ENCODE measurements at places on chromosomes 1 and 21.
A peak's percentile ranks its signal among the peaks of the same experiment; 100 is the strongest.

DNA sequence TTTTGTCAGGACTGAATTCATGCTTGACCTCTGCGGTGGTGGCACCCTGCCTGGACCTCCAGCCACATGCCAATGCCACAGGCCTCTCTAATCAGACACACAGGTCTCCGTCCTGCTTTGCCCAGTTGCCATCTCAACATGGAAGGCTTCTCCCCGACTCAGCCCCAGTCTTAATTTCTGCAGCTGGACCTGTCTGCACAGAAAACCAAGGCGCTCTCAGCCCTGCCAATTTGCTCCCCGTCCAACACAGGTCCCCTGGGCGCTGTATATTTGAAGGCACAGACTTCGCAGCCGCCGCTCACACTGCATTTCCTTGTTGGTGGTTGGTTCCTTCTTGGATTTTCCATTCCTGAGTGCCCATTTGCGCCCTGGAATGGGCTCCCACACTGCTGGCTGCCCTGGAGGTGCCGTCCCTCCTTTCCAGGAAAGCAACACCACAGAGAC is 28.0 kb upstream of the PLEKHG5 start:
- no peak overlapping the region for H3K4me3 ChIP-seq
- H3K27ac ChIP-seq, result peak overlapping the region; percentile 14
- DNase-seq, result no peak
- H3K36me3 ChIP-seq, result no peaks in the 10 kb centered on the region
- H3K27me3 ChIP-seq, result no peaks in the 10 kb centered on the region
- peaks cover 15% of the 10 kb centered on the region for H3K4me1 ChIP-seq

- no peak overlapping the region for H3K4me3 ChIP-seq
- peaks cover 28% of the 10 kb centered on the region for H3K36me3 ChIP-seq
- no peak for DNase-seq
- H3K4me1 ChIP-seq, result no peaks in the 10 kb centered on the region
- no peak overlapping the region for H3K27ac ChIP-seq
Measured at GRCh38 chr1:155834296-155834926, 22.6 kb downstream of the GON4L start.

GRCh38 chr1:200211157-200211556 is 183.6 kb downstream of the NR5A2 start:
- no peaks in the 10 kb centered on the region for H3K27me3 ChIP-seq
- no peak overlapping the region for H3K27ac ChIP-seq

- H3K4me3 ChIP-seq, result no peak overlapping the region
- no peaks in the 10 kb centered on the region for H3K27me3 ChIP-seq
- H3K27ac ChIP-seq, result no peak overlapping the region
- no peaks in the 10 kb centered on the region for H3K4me1 ChIP-seq
Measured at GRCh38 chr1:44151808-44152207, 10.4 kb upstream of the KLF18 start.

DNA sequence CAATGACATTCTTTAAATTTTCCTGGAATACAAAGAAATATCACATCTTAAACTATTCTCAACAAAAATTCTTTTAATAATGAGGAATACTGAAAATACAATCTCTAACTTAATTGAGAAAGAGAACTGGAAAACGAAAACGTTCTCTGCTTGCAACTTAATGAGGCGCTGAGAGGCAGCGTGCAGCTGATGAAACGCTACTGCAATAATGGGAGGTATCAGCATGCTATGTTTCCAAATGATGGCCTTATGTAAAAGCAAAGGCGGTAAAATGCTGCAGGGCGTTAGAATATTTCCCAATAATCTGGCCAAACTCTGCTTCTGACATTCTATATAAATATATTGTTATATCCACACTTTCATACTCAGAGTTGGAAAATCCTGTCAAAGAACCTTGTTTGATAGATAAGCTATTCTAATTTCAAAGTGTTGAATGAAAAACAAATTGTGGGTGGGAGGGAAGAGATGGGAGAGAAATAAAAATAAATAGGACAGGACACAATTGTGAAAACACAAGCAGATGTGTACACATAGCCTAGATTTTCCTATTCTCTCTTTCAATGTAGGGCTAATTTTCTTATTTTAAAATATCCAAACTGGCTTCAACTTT is 70.9 kb downstream of the APP start:
- H3K4me1 ChIP-seq, result no peaks in the 10 kb centered on the region
- H3K36me3 ChIP-seq, result peaks cover 9% of the 10 kb centered on the region
- no peaks in the 10 kb centered on the region for H3K27me3 ChIP-seq
- H3K4me3 ChIP-seq, result no peak overlapping the region
- no peak overlapping the region for H3K27ac ChIP-seq

DNA sequence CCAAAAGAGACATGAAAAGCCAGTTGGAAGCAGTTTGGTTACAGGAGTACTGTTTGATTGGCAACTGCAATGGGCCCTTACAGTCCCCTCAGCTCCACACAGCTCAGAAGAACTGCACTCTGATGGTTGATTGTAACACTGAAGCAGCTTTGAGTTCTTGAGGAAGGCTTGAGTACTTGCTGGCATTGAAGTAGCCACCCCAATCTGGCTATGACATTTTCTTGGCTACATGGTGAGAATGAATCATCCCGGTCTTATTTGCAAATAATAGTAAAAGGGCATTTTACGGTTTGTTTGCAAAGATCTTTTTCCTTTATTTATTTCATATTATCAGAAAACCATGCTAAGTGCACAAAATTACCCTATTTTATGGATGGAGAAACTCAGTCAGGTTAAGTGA is 159.7 kb upstream of the BEND5 start:
- H3K27me3 ChIP-seq, result no peaks in the 10 kb centered on the region
- DNase-seq, result no peak
- no peak overlapping the region for H3K4me3 ChIP-seq
- peaks cover 5% of the 10 kb centered on the region for H3K4me1 ChIP-seq
- H3K36me3 ChIP-seq, result no peaks in the 10 kb centered on the region

- DNase-seq, result no peak
- H3K27me3 ChIP-seq, result no peaks in the 10 kb centered on the region
- H3K27ac ChIP-seq, result no peak overlapping the region
Measured at GRCh38 chr1:115198938-115199337, 109.6 kb upstream of the TSPAN2 start.

GRCh38 chr1:15935056-15935950 is 40.6 kb downstream of the ZBTB17 start:
- no peak overlapping the region for H3K27ac ChIP-seq
- DNase-seq, result no peak
- H3K4me3 ChIP-seq, result no peak overlapping the region
- H3K36me3 ChIP-seq, result peaks cover 75% of the 10 kb centered on the region
- H3K27me3 ChIP-seq, result no peaks in the 10 kb centered on the region
- H3K4me1 ChIP-seq, result peaks cover 24% of the 10 kb centered on the region

- no peak for DNase-seq
- H3K27ac ChIP-seq, result no peak overlapping the region
- H3K36me3 ChIP-seq, result no peaks in the 10 kb centered on the region
- H3K4me1 ChIP-seq, result peaks cover 40% of the 10 kb centered on the region
Measured at GRCh38 chr1:203607533-203607873, 19.1 kb upstream of the ATP2B4 start.

GRCh38 chr1:57384901-57385300 is 39.0 kb downstream of the DAB1 start:
- no peaks in the 10 kb centered on the region for H3K36me3 ChIP-seq
- H3K4me1 ChIP-seq, result no peaks in the 10 kb centered on the region
- no peak for DNase-seq
- no peak overlapping the region for H3K4me3 ChIP-seq
- no peak overlapping the region for H3K27ac ChIP-seq

DNA sequence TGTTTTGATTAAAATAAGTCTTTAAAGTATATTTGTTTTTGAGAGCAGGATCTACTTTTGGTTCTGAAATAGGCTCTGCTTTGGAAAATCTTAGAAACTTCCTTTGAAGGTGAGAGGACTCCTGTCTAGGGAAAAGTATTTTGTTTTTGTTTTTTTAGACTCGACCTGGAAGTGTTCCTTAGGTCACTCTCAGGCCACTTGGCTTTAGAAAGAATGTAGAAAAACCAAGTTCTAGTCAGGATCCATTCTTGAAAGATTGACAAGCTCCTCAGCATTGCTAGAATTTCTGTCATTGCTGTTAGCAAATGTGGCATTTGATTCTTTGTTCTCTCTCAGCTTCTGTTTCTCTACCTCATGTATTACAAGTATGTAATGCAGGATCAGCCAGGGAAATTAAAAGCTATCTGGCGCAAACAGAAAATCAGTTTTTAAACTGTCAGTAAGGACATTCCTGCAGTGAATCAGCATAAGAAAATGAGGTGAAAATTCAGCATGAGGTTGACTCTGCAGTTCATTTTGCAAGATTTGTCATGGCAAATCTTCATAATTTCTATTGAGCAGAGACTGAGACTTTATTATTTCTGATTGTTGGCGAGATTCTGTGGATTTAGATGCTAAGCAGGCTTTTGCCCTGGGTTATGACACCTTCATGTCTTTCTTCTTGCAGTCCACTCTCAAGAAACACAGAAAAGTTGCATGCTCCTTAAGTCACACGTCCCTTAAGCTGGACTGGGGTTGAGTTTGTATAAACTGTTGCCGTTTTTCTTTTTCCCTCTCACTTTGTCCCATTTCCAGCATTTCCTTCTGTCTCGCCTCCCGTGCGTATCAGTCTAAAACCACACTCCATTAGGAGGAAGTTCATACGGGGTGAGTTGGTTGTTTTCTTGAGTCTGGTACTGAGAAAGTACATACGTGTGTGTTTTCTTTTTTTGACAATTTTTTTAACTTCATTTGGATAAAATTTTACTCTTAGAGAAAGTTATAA is 12.6 kb downstream of the NTPCR start:
- no peak for DNase-seq
- peaks cover 28% of the 10 kb centered on the region for H3K4me1 ChIP-seq
- H3K36me3 ChIP-seq, result peaks cover 5% of the 10 kb centered on the region

DNA sequence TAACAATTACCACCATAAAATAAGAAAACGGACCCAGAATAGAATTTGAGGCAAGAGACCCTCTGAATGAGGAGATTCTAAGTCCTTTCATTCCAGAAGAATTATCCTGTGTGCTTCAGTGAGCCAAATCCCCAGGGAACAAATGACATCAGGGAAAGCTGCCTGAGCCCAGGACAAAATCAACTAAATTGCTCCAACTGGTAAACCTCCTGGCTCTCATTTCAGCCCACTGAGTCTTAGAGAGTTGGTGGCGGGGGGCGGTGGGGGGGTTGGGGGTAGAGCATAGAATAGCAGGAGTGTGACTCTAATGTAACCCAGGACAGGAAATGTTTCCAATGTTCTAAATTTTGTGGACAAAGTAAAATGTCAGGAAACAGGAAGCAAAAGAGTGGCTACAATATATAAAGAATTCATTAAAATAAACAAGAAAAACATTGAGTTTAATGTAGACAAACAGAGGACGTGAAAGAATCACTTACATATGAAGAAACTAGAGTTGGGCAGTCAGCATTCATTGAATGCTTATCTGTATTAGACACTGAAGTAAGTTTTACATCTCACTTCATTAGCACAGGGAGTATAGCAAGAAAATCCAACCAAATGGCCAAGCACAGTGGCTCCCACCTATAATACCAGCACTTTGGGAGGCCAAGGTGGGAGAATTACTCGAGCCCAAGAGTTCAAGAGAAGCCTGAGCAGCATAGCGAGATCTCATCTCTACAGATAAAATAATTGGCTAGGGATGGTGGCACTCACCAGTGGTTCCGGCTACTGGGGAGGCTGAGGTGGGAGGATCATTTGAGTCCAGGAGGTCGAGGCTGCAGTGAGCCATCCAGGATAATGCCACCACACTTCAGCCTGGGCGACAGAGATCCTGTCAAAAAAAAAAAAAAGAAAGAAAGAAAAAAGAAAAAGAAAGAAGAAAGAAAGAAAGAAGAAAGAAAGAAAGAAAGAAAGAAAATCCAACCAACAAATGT is 75.1 kb downstream of the DHRS3 start:
- no peak overlapping the region for H3K27ac ChIP-seq
- H3K4me1 ChIP-seq, result peaks cover 14% of the 10 kb centered on the region
- no peaks in the 10 kb centered on the region for H3K36me3 ChIP-seq

- H3K27ac ChIP-seq, result no peak overlapping the region
- no peak overlapping the region for H3K4me3 ChIP-seq
- H3K4me1 ChIP-seq, result no peaks in the 10 kb centered on the region
- H3K27me3 ChIP-seq, result no peaks in the 10 kb centered on the region
- H3K36me3 ChIP-seq, result no peaks in the 10 kb centered on the region
- no peak for DNase-seq
Measured at GRCh38 chr1:60153961-60154360, 80.4 kb upstream of the C1orf87 start.

DNA sequence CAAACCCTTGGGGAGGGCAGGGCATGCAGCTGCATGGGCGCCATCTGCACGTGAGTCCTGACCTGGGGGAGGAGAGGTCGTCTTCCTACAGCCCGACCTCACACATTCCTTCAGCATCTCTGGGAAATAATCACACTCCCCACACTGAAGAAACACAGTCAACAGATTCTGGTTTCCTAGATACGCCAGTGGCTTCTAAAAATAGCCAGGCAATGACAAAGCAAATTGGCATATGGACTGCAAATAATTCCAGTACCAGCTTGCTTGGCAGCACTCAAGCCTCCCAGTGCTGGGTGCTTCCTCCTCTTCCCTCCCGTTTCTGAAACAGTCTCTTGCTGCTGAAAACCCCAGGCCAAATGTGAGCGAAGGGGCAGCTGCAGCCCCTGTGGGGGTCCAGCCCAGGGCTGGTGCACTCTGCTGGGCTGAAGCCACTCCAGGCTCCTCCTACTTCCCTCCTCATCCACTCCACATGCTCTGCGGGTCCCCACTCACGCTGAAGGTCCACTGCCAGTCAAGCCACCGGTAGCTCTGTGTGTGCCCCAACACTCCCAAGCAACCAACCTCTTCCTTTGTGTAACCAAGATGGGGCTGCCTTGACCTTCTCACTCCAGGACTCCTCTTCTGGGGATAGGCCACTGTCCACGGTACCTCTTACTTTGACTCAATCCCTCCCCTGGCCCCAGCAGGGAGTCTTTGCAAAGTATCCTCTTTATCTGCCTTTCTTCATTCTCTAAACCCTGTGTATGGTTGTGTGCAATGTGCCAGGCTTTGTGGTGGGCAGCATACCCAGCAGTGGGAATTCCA is 69.0 kb downstream of the KCND3 start:
- no peak overlapping the region for H3K4me3 ChIP-seq
- H3K27ac ChIP-seq, result peak overlapping the region; percentile 48
- no peaks in the 10 kb centered on the region for H3K27me3 ChIP-seq
- no peak for DNase-seq
- no peaks in the 10 kb centered on the region for H3K36me3 ChIP-seq

DNA sequence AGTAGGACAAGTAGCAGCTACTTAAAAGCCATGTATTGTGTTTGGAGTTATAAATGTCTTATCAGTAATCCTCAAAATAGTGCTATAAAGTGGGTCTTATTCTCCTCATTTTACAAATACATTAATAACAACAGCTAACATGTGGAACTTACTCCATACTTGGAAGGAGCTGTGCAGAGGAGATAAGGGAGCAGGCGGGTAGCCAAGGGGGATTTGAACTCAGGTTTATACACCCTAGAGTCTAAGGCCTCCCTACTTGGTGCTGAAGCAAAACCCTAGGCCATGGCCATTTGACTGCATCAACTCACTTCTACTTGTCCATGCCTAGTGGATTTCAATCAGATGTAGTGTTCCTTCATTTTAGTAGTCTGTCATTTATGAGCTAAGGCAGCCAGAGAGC is 72.1 kb downstream of the LMO4 start:
- peaks cover 8% of the 10 kb centered on the region for H3K4me1 ChIP-seq
- DNase-seq, result no peak
- no peaks in the 10 kb centered on the region for H3K27me3 ChIP-seq
- H3K36me3 ChIP-seq, result no peaks in the 10 kb centered on the region
- no peak overlapping the region for H3K27ac ChIP-seq
- no peak overlapping the region for H3K4me3 ChIP-seq

GRCh38 chr1:50129201-50129600 is 20.5 kb downstream of the ELAVL4 start:
- no peaks in the 10 kb centered on the region for H3K36me3 ChIP-seq
- no peak overlapping the region for H3K4me3 ChIP-seq
- DNase-seq, result no peak
- peaks cover 3% of the 10 kb centered on the region for H3K27me3 ChIP-seq
- H3K4me1 ChIP-seq, result no peaks in the 10 kb centered on the region
